ENCODE measurements at places on chromosomes 5 and 9.

- no peak for DNase-seq
These were observed 2.0 kb upstream of the MAT2B start for GRCh38 chr5:163503106-163504078.

- no peak for DNase-seq
These were observed 64.1 kb upstream of the ZNF608 start for GRCh38 chr5:124810396-124811006.

GRCh38 chr9:126058591-126058990 lies 268.0 kb upstream of the MVB12B start:
- DNase-seq = no peak

DNA sequence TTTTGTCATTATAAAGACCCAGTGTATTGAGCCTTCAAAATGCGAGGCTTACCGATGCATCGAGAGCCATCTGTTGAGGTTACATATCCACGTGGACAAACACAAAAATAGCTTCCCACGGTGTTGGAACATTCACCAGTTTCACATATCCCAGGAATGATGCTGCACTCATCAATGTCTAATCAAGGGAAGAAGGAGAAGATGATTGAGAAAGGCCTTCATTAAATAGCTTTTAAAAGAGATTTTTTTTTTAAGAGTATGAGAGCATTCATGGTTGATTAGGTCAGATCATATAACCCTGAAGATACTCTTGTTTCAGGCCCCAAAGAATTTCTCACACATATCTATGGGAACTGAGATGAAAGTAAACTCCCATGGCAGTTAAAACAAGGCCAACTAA lies 129.4 kb downstream of the FBN2 start:
- no peak for DNase-seq

GRCh38 chr5:1464096-1464446 lies 18.8 kb upstream of the SLC6A3 start:
- DNase-seq = no peak

GRCh38 chr5:128426090-128426534 lies 111.9 kb downstream of the FBN2 start:
- DNase-seq = no peak

- no peak for DNase-seq
These were observed 7.5 kb downstream of the ACSL6 start for GRCh38 chr5:132003982-132004381.

GRCh38 chr5:89435347-89435746 lies 552.4 kb upstream of the MEF2C start:
- DNase-seq = no peak

DNA sequence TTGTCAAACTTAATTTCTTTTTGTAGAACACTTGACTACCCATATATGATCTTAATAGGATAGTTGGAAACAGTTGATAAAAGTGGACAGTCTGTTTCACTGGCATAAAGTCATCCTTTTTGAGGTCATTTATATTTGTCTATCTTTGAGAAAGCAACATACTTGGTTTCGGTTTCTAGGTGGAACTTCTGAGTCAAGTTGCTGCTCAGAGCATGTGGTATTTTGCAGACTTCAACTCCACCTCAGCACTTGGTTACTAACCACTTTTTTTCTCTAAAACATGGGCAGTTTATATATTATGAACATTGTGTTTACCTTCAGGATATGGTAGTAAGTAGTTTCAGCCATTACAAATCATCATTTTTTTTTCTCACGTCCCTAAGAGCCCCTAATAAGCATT lies 1749.0 kb upstream of the C9orf72 start:
- DNase-seq = no peak

DNA sequence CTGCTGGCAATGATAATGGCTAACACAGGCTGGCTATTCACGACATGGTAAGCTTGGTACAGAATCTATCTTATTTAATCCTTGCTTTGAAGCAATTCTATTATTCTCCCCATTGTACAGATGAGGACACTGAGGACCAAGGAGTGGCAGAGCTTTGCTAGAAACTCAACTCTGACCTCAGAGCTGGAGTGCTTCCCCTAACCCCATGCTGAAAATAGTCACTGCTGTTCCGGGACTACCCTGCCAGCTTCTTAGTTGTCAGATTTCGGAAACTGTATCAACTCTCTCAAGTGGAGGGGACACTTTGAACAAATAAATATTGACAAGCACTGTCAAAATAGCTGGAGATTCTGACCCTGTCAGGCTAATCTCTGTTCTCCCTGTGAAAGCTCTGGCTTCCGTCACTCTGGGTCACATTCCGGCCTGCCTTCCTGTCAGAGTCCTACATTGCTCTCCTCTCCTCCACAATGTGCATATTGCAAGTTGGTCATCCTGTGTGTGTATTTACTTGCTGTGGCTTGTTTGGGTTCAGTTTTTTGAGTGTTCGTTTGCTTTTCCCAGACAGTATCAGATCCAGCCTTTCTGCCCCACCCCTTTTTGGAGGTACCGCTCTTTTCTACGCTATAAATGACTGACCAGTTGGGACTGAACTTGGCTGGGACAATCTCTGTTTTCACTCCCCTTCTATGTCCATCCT lies 134.3 kb upstream of the MAP1B start:
- no peak for DNase-seq

DNA sequence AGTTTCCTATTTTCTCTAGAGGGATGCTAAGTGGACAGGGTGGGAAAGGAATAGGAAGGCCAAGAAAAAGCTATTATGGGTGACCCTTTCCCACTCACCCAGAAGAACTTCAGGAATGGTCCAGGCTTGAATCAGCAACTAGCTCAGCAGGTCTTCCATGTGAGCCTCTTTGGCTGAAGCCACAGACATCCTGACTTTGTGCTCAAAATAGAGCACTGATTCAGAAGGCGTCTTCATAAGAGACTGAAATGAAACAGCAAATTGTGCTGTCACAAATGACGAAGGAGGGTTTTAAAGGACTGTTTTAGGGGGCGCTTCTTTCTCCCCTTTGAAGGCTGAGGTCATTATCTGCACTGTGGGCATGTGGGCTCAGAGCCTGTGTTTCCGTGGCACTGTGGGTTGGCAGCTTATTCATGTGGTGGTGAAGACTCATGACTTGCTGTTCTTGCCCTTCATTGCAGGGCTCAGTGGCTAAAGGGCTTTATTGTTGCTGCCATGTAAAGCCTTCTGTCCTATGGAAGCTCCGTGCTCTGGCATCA lies 65.8 kb upstream of the NFIL3 start:
- DNase-seq = no peak

GRCh38 chr5:2763533-2763794 lies 12.0 kb upstream of the IRX2 start:
- DNase-seq = no peak

GRCh38 chr5:131423056-131423455 lies 159.2 kb downstream of the CDC42SE2 start:
- DNase-seq = no peak

DNA sequence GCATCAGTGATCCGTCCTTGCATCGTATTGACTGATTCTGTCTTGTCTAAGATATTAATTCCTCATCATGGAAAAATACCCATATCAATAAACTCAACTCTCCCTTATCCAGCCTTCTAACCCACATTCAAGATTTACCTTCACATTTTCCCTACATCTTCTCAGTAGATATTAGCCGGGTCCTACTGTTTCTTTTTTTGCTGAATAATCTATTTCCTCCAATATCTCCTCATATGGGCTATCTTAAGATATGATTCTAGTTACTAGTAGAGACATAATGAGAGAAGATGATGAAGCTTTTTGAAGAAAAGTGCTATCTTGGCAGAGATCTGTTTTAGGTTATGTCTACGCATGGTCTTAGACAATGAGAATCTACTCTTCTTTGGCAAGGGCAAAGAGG lies 785.8 kb downstream of the BRINP1 start:
- DNase-seq = no peak

DNA sequence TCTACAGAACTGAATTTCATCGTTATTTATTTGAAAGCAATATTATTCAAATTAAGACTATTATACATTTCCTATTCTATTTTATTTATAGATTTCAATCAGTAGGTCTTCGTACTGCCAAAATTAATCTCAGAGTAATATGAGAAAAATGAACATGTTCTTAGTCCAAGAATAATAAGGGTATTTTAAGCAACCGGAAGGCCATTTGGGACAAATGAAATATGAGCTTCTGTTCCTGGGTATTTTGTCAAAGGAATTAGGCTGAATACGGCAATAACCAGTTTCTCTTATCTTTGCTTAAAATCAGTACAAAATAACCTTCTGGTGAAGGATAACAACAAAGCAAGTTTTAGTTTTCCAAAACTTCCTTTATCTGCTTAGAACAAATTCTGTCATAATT lies 410.3 kb upstream of the PRR16 start:
- no peak for DNase-seq

- DNase-seq = no peak
These were observed 78.4 kb downstream of the SLC38A9 start for GRCh38 chr5:55633574-55634208.

- DNase-seq = no peak
These were observed 52.3 kb upstream of the CNTLN start for GRCh38 chr9:17082343-17083064.

GRCh38 chr9:110255463-110256379 lies 586 bp downstream of the TXN start:
- DNase-seq = peak; percentile 33

DNA sequence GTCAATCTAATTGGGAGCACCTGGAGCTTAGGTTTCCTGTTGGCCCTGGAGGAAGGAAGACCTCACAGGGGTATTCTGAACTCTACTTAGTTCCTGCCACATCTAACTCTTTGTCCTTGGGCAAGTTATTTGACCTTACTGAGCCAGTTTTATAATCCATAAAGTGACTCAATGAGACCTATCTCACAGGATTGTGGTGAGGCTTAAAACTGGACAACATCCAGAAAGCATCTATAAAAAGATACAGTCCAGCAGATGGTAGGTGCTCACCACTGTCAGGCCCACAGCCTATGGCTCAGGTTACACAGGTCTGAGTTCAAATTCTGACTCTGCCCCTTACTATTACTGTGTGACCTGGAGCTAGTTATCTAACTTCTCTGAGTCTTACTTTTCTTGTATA lies 23.3 kb downstream of the KCNV2 start:
- no peak for DNase-seq

- no peak for DNase-seq
These were observed 40.2 kb upstream of the IFNE start for GRCh38 chr9:21522348-21522747.

- DNase-seq = no peak
These were observed at the start of gene TGFBI for GRCh38 chr5:136028782-136029742. TSS of gene TGFBI (plus strand) at chr5:136028988. CDS start at chr5:136029056, 68 bp downstream.

- DNase-seq = no peak
These were observed 4.4 kb upstream of the ZDHHC11 start for GRCh38 chr5:854966-855743.

DNA sequence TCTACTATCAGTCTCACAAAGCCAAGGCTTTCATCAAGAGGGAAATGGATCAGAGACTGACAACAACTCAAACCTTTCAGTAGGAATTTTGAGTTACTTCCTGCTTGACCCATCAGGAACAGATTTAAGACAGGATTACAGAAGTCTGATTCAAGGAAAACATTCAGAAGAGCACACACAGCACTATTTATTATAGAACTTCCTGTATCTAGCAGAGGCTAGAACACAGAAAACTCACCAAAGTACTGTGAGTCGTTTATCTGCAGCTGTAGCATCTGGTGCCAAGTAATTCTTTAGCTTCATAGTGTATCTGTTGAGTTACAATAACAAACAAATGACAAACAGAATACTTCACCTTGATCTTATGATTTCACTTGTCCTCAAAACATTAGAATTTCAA lies 13.8 kb downstream of the LEAP2 start:
- no peak for DNase-seq

GRCh38 chr5:159864885-159865691 lies 51.2 kb upstream of the ADRA1B start:
- no peak for DNase-seq

DNA sequence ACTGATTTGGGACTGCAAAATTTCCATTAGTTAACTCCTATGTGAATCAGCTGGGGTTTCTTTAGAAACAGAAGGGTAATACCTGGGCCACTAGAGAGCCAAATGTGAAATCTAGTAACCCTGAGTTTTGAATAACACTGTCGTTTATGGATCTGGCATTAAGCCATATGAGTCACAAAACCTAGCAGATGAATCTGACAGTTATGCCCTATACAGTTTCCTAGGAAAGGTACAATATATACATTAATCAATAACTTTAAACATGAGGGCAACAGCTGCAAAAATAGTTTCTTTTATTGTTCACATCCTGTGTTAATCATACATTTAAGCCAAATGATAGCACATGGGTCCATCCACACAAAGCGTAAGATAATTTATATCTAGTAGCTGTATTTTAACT lies 56.9 kb downstream of the PAM start:
- DNase-seq = no peak

Measured in stimulated activated CD4-positive, alpha-beta T cell treated with anti-CD3 and anti-CD28 coated beads, Interleukin-1b, Interleukin-23, amount 100 ng/mL, for 24 hours (primary cell).